CD4-positive, alpha-beta memory T cell (primary cell): ENCODE measurements at places on chromosomes 4 and X. TPM values are rescaled to one million over a fixed set of nuclear protein-coding genes. Genes with fewer than 3 reads are reported as not detected.
A peak's percentile ranks its signal among the peaks of the same experiment; 100 is the strongest.

GRCh38 chrX:102745857-102746584, 25.5 kb downstream of the GPRASP3 start:
- H3K4me3 ChIP-seq = peak overlapping the region; percentile 24
- peak; percentile 11 for DNase-seq
- H3K36me3 ChIP-seq = no peaks in the 10 kb centered on the region
- H3K27ac ChIP-seq = no peak overlapping the region

DNA sequence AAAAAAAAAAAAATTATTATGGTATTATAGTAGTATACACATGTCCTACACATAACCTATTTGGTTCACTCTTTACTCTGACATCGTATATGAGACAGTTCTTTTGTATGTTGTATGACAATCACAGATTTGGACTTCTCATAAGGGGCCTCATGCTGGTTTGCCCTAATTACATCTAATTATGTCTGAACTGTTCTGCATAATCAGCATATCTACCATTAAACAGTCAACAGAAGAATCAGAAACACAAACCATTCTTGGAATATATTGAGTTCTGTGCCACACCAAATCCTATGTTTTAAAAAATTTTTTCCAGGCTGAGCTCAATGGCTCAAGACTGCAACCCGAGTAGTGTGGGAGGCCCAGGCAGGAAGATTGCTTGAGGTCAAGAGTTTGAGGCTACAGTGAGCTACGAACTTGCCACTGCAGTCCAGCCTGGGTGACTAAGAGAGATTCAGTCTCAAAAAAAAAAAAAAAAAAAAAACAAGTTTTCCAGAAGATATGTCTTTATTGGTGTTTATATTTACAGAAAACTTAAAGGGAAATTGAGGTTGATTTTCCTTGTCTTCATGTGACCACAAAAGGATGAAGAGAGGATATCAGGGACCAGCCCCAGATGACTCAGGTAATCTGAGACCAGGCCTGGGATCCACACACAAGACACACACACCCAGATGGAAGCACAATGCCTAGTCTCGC, 22.2 kb downstream of the TRIM61 start:
- DNase-seq = no peak
- no peaks in the 10 kb centered on the region for H3K36me3 ChIP-seq
- no peak overlapping the region for H3K27ac ChIP-seq
- H3K4me3 ChIP-seq = no peak overlapping the region

- no peaks in the 10 kb centered on the region for H3K27me3 ChIP-seq
- no peaks in the 10 kb centered on the region for H3K4me1 ChIP-seq
- H3K27ac ChIP-seq = no peak overlapping the region
- peaks cover 5% of the 10 kb centered on the region for H3K36me3 ChIP-seq
- no peak for DNase-seq
Measured at GRCh38 chr4:165095291-165095690, 17.4 kb downstream of the TMEM192 start.

DNA sequence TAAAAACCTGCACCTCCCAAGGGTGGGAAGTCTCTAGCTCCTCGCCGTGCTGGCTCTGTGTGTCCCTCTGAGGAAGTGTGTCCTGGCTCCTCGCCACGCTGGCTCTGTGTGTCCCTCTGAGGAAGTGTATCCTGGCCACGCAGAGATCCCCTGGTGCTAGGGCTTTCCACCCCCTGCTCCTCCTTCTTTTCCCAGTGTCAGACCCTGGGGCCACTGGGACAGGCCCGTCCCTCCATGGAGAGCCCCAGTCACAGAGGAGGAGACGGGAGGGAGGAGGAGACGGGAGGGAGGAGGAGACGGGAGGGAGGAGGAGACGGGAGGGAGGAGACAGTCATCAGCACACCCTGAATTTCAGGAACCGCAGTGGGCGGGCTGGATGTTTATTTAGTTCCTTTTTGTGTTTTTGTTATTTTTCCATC, 53.8 kb upstream of the HGFAC start:
- no peaks in the 10 kb centered on the region for H3K36me3 ChIP-seq
- H3K27me3 ChIP-seq = no peaks in the 10 kb centered on the region
- H3K4me3 ChIP-seq = no peak overlapping the region
- no peak for DNase-seq
- no peak overlapping the region for H3K27ac ChIP-seq
- no peaks in the 10 kb centered on the region for H3K4me1 ChIP-seq

GRCh38 chr4:11739992-11740391, 311.3 kb upstream of the HS3ST1 start:
- H3K27ac ChIP-seq = no peak overlapping the region
- no peak for DNase-seq
- H3K4me3 ChIP-seq = no peak overlapping the region
- no peaks in the 10 kb centered on the region for H3K36me3 ChIP-seq
- H3K27me3 ChIP-seq = no peaks in the 10 kb centered on the region
- H3K4me1 ChIP-seq = no peaks in the 10 kb centered on the region

DNA sequence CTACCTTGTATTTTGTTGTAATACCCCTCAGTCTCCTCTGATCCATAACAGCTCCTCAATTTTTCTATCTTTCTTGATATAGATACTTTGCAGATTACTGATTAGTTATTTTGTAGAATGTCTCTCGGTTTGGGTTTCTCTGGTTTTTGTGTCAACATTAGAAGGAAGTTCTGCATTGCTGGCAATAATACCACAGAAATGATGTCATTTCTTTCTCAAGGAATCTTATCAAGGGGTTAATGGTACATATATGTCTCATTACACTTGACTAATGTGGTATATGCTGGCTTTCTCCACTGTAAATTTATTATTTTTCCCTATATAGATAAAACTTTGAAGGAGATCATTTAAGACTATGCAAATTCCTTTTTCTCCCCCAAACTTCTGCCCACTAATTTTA, 183.6 kb upstream of the DKK2 start:
- H3K27ac ChIP-seq = no peak overlapping the region
- H3K4me1 ChIP-seq = no peaks in the 10 kb centered on the region
- H3K36me3 ChIP-seq = no peaks in the 10 kb centered on the region
- no peak overlapping the region for H3K4me3 ChIP-seq

GRCh38 chr4:158535130-158535614, 13.5 kb downstream of the RXFP1 start:
- no peak for DNase-seq
- H3K27me3 ChIP-seq = no peaks in the 10 kb centered on the region
- H3K36me3 ChIP-seq = no peaks in the 10 kb centered on the region
- no peak overlapping the region for H3K27ac ChIP-seq

DNA sequence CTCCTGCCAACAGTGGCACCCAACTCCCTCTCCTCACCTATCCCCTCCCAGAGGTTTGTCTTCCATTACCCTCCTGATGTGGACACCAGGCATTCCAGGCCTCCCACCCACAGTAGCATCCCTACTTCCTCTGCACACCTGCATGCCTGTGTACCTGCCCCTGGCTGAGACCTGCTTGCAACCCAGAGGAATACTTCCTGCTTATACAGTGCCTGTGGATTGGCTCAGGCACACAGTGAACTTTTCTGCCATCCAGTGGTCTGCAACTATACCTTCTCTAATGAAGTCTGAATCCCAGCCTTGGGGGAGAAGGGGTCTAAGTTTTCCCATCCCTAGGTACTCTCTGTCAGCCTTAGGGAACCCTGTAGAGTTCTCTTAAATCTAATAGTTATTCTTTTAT, 169.9 kb downstream of the IQCM start:
- no peak for DNase-seq
- no peaks in the 10 kb centered on the region for H3K4me1 ChIP-seq
- no peak overlapping the region for H3K27ac ChIP-seq
- no peaks in the 10 kb centered on the region for H3K36me3 ChIP-seq
- H3K4me3 ChIP-seq = no peak overlapping the region

- peak; percentile 79 for DNase-seq
- peak overlapping the region; percentile 45 for H3K4me3 ChIP-seq
- no peaks in the 10 kb centered on the region for H3K36me3 ChIP-seq
- H3K27ac ChIP-seq = peak overlapping the region; percentile 51
- H3K4me1 ChIP-seq = peaks cover 90% of the 10 kb centered on the region
Measured at GRCh38 chrX:79161655-79162054, 17.2 kb downstream of the GPR174 start.

DNA sequence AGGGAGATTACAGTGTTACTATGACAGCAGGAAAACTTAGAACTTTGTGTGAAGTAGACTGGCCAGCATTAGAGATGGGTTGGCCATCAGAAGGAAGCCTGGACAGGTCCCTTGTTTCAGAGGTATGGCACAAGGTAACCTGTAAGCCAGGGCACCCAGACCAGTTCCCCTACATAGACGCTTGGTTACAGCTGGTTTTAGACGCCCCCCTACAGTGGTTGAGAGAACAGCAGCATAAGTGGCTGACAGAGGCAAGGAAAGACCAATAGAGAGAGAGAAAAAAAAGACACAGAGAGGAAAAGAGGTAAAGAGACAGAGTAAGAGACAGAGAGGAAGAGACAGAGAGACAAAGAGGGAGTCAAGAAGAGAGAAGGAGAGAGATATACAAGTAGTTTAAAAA, 144.5 kb downstream of the GC start:
- H3K36me3 ChIP-seq = no peaks in the 10 kb centered on the region
- no peak overlapping the region for H3K27ac ChIP-seq
- no peaks in the 10 kb centered on the region for H3K27me3 ChIP-seq
- no peak for DNase-seq
- H3K4me1 ChIP-seq = no peaks in the 10 kb centered on the region
- H3K4me3 ChIP-seq = no peak overlapping the region

GRCh38 chr4:128876200-128876599, 66.7 kb downstream of the JADE1 start:
- peaks cover 16% of the 10 kb centered on the region for H3K36me3 ChIP-seq
- no peak overlapping the region for H3K4me3 ChIP-seq
- H3K4me1 ChIP-seq = no peaks in the 10 kb centered on the region
- H3K27me3 ChIP-seq = no peaks in the 10 kb centered on the region
- DNase-seq = no peak

DNA sequence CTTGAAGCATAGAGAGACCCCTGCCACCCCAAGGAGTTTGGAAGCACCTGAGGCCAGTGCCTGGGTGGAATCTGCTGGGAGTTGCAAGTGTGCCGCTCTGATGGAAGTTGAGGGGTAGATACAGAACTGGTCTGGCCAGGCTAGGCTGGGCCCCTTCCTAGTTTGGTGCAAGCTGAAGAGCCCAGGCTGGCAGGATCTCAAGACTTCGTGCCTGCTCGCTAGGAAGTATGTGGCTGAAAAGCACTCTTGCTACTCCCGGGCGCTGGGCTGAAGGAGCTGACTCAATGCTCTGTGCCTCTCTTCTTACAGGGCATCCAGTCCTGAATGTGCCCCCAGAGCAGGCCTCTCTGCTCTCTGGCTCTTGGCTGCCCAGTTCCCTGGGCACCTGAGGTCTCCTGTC, 51.7 kb upstream of the PJA1 start:
- H3K27ac ChIP-seq = no peak overlapping the region
- no peak for DNase-seq
- H3K36me3 ChIP-seq = no peaks in the 10 kb centered on the region
- H3K4me1 ChIP-seq = no peaks in the 10 kb centered on the region
- H3K27me3 ChIP-seq = no peaks in the 10 kb centered on the region

DNA sequence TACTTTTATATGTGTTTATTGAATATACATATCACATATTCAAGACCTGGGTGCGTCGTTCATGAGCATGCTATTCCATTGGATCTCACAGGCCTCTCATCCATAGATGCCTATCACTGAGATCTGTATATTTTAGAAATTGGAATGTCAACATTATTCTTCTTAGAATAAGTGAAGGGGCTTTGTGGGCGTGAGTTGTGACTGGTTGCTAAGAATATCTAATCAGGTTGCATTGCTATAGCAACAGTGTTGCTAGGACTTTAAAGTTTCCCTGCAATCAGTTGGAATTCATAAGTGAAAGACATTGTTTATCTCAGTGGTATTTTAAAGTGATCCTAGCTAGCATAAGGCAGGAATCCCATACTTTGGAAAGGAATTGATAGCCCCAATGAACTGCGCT, 36.7 kb upstream of the ANK2 start:
- H3K27me3 ChIP-seq = no peaks in the 10 kb centered on the region
- H3K4me3 ChIP-seq = no peak overlapping the region
- H3K36me3 ChIP-seq = no peaks in the 10 kb centered on the region
- H3K4me1 ChIP-seq = no peaks in the 10 kb centered on the region
- DNase-seq = no peak
- no peak overlapping the region for H3K27ac ChIP-seq

GRCh38 chr4:173910891-173911290, 372.6 kb downstream of the FBXO8 start:
- H3K36me3 ChIP-seq = no peaks in the 10 kb centered on the region
- no peak for DNase-seq
- no peak overlapping the region for H3K27ac ChIP-seq

DNA sequence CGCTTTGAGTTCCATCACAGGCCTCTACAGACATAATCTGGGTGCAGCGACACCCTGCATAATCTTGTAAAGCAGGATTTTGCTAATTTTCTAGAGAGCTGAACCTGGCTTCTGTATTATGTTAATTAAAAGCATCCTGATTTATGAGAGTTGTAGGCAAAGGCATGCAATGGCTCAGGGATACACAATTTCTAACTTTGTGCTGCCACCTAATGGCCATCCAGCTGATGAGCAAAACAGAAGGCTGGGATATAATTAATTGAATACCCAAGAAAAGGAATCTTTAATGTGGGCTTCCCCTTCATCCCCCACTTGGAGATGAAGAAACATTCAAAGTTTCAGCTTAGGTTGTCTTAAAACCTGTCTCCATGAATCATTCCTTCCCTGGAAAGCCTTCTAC, 78.1 kb downstream of the BMP15 start:
- H3K36me3 ChIP-seq = no peaks in the 10 kb centered on the region
- no peaks in the 10 kb centered on the region for H3K4me1 ChIP-seq
- H3K27me3 ChIP-seq = no peaks in the 10 kb centered on the region
- peak; percentile 5 for DNase-seq
- no peak overlapping the region for H3K4me3 ChIP-seq

- no peak overlapping the region for H3K27ac ChIP-seq
- H3K4me1 ChIP-seq = no peaks in the 10 kb centered on the region
- no peak for DNase-seq
- no peaks in the 10 kb centered on the region for H3K36me3 ChIP-seq
- no peaks in the 10 kb centered on the region for H3K27me3 ChIP-seq
Measured at GRCh38 chr4:170736710-170737109, 647.0 kb upstream of the AADAT start.

- no peaks in the 10 kb centered on the region for H3K4me1 ChIP-seq
- H3K4me3 ChIP-seq = no peak overlapping the region
- H3K27ac ChIP-seq = no peak overlapping the region
- H3K27me3 ChIP-seq = no peaks in the 10 kb centered on the region
- no peak for DNase-seq
Measured at GRCh38 chr4:137700072-137700471, 167.8 kb upstream of the PCDH18 start.

- H3K4me1 ChIP-seq = no peaks in the 10 kb centered on the region
- H3K4me3 ChIP-seq = no peak overlapping the region
- DNase-seq = no peak
- no peaks in the 10 kb centered on the region for H3K36me3 ChIP-seq
- H3K27ac ChIP-seq = no peak overlapping the region
Measured at GRCh38 chr4:85151371-85151770, 184.9 kb upstream of the WDFY3 start.

- DNase-seq = no peak
- no peak overlapping the region for H3K4me3 ChIP-seq
- H3K36me3 ChIP-seq = no peaks in the 10 kb centered on the region
- no peak overlapping the region for H3K27ac ChIP-seq
Measured at GRCh38 chr4:121050300-121050699, 22.0 kb downstream of the NDNF start.

IL3RA gene
- total RNA-seq = not detected

LGI2 gene
- total RNA-seq = not detected

TRIM61 gene
- total RNA-seq = 1.4 TPM

CXCL5 gene
- not detected for total RNA-seq

XAGE1A gene
- total RNA-seq = not detected

CSAG3 gene
- not detected for total RNA-seq

MAP7D2 gene
- total RNA-seq = not detected

ZFP42 gene
- total RNA-seq = not detected

MID1 gene
- total RNA-seq = not detected

DKK2 gene
- total RNA-seq = not detected

TNMD gene
- total RNA-seq = not detected

MAGEA9B gene
- total RNA-seq = not detected

GPC3 gene
- 0.20 TPM for total RNA-seq

ADD1 gene
- total RNA-seq = 293 TPM
